ENCODE measurements at places on chromosomes 2 and 18.

GRCh38 chr2:127486247-127487058 is 39.8 kb downstream of the IWS1 start:
- DNase-seq, result no peak

- DNase-seq, result no peak
Observed at GRCh38 chr2:177551989-177552421, 159.4 kb downstream of the AGPS start.

DNA sequence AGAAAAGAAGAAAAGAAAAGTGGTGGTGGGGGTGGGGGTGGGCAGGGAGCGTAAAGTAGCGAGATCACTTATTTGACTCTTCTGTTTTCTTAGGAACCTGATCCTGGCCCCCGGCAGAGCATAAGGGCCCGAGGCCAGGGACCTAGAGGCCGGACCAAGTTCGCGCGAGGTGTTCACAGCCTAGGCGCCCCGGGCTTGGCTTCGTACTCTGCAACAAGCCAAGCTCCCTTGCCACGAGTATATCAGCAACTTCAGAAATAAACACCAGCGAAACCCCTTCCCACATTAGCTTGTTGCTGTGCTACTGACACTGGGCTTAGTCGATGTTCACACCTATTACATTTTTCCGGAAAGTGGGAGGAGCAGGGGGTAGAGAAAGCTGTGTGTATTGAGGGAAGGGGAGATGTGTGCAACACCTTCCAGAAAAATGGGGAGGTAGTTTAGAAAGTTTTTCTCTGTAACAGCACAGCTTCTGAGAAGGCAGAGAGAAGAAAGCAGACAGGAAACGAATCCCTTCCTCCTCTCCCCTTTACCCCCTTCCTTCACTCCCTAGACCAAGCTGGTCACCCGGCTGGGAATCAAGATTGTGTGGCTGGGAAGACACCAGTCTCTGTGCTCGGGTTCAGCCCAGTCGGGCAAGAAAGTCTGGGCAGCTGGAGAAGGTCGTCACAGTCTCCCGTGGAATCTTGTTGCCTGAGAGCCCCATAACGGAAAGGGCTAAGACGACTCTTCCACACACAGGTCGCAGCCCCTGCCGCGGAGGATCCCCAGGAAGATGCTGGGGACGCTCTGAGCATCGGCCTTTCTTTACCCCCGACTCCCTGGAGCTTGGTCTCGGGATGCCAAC is 12.0 kb upstream of the SATB2 start:
- no peak for DNase-seq

GRCh38 chr2:235421618-235422017 is 72.2 kb upstream of the AGAP1 start:
- DNase-seq, result no peak

- DNase-seq, result no peak
Observed at GRCh38 chr2:102520801-102521200, 47.8 kb downstream of the SLC9A4 start.
